ENCODE measurements at places on chromosomes 6 and 20.

- DNase-seq: no peak
These were observed 16.2 kb downstream of the GABRR2 start for GRCh38 chr6:89298680-89299465.

DNA sequence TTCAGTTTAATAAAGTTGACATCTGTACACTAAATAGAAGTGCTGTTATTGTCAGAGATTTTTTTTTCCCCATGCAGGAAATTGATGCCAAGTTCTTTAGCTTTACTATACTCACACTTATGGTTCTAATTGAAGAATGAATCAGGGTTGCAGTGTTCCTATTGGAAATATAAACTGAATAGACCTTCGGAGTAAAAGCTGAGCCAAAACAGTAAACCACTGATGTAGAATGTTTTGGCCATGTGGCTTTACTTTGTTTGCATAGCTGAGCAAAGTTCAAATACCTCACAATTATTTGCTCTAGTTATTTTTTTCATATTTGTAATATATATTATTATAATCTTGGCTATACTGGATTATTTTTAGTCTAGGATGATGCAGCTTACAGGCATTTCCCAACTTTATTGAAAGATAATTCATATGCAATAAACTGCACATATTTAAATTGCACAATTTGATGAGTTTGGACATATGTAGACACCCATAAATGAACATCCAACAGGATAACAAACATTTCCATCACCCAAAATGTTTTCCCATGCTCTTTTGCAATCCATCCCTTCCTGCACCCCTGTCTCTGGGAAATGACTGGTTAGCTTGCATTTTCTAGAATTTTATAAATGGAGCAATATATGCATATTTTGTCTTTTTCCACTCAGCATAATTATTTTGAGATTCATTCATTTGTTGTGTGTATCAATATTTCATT is 105.8 kb upstream of the NOX3 start:
- DNase-seq: no peak

GRCh38 chr20:32869562-32869961 is 10.8 kb downstream of the EFCAB8 start:
- DNase-seq: no peak

DNA sequence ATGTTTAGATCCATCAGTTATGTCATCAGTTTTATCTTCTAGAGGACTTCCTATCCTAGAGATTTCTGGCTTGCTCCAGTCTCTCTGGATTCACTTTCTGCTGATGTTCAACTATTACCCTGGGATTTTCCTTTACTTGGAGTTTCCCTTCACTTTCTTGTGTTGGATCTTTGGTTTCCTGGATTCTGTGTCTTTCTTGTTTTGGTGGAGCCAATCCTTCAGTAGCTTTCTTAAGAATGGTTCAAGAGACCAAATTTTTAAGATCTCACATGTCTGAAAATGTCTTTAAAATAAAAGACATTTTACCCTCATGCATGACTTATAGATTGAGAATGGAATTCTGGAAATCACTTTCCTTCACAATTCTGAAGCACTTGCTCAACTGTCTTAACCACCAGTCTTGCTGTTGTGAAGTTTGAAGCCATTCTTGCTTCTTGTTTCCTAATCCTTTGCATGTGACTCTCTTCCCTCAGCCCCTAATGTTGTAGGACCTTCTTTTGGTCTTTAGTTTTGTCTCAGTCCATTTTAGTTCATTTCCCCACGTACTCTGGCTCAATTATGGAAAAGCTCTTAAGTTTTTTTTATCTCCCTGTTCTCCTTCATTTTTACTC is 87.9 kb downstream of the ARID1B start:
- DNase-seq: no peak

- no peak for DNase-seq
These were observed 20.4 kb downstream of the BHLHE23 start for GRCh38 chr20:62986257-62986800.

- no peak for DNase-seq
These were observed 24.6 kb upstream of the ZNF133 start for GRCh38 chr20:18263723-18264122.

- DNase-seq: no peak
These were observed 81.9 kb downstream of the FIG4 start for GRCh38 chr6:109772883-109773431.
